Colonic mucosa (tissue), 4 donors: ENCODE measurements at places on chromosomes 1 and 21. TPM values are rescaled to one million over a fixed set of nuclear protein-coding genes. Genes with fewer than 3 reads are reported as not detected.

DNA sequence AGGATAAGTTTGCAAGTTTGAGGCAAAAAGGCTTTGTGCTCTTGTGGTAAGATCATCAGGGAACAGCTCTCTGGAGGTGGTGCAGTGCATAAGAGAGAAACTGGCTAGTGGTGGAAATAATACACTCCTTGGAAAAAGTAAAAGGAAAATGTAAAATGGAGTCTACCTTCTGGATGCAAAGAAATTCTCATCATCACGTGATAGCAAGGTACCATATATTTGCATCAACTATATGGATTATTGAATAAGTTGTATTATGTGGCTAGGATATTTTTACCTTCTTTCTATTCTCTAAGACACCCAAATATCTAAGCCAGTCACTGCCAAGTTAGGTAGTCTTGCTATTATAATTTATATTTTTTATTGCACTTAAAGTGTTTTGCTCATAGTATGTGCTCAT, 14.0 kb upstream of the LRRC7 start:
- no peak for DNase-seq

Gene RAB3B
- total RNA-seq: 3.6 TPM

DNA sequence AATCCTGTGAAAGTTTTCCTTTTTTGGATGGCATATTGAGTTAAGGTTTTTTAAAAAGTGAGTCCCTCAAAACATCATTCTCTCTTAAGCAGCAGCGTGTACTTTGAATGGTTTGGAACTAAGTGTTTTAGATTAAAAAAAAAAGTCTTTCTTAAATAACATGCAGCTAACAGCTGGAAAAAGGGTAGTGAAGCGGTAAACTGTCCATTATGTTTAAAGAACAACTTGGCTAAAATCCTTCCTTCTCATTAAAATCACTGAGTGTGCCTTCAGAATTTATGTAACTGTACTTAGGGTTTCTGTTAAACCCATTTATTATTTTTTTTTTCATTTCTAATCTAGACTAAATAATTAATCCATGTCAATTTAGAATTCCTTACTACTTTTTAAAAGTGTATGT, 254.2 kb upstream of the ADAMTS5 start:
- DNase-seq: no peak

Gene GPR157
- total RNA-seq: 15.9 TPM

DNA sequence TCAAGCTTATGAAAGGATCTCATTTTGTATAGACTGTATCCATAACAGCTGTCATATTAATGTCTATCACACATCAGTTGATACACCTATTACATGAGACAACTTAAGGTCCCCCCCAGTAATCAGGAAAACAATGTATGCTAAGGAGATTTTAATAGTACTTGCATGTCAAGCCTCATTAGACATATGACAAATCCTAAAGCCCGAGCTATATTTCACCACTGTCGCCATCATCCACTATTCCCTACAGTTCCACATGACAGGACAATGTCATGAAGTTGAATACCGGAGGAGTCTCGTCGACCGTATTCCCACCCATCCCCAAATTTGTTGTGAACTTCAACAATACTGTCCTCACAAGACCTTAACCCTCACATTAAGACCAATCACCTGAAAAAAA, 3.4 kb downstream of the HMGN1 start:
- DNase-seq: no peak

- DNase-seq: peak; percentile 58
Observed at GRCh38 chr1:158087320-158087927, 93.3 kb upstream of the CD1D start.

- DNase-seq: no peak
Observed at GRCh38 chr21:16422702-16423101, 692.9 kb downstream of the USP25 start.

Gene SLFNL1
- 0.30 TPM for total RNA-seq

GRCh38 chr1:12717301-12717838, 1.5 kb downstream of the AADACL3 start:
- DNase-seq: no peak

Gene ETV3L
- not detected for total RNA-seq

Gene DIO1
- total RNA-seq: not detected

Gene DPT
- 1.2 TPM for total RNA-seq

DNA sequence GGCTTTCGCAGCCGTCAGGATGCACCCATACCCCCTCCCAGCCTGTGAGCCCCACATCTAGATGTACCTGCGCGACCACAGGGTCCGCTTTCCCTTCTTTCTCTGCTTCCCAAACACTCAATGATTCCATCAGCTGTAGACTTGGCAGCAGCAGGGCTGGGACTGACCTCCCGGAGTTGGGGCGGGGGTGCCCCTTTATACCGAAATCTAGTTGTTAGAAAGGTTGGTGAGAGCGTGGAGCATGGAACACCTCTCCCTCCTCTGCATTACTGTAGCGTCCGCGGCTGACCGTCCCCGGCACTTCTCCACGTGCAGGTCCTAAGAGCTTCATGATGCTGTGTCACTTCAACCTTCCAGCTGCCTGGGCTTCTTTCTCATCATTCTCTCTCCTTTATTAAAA, 21.1 kb upstream of the ACTRT2 start:
- DNase-seq: no peak

DNA sequence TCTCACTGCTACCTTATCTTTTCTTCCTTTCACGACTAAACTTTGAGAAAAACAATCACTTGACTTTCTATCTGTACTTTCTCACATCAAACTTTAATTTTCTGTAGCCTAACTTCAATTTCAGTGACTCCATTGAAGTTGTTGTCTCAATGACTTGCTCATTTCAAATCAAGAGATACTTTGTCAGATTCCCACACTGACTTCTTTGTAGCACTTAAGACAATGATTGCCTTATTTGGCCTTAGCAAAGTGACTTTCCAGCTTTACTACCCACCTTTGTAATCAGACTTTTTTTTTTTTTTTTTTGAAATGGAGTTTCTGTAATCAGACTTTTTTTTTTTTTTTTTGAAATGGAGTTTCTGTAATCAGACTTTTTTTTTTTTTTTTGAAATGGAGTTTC, 37.0 kb downstream of the AGO4 start:
- DNase-seq: no peak

- DNase-seq: no peak
Observed at GRCh38 chr1:150550222-150551050, 1.2 kb downstream of the ADAMTSL4 start.

Gene ERRFI1
- total RNA-seq: 45.5 TPM

GRCh38 chr1:148315071-148315811, 163.2 kb upstream of the NBPF11 start:
- no peak for DNase-seq

GRCh38 chr1:17922833-17923232, 167.7 kb downstream of the ACTL8 start:
- DNase-seq: peak; percentile 58

Gene RGS16
- 1.6 TPM for total RNA-seq

DNA sequence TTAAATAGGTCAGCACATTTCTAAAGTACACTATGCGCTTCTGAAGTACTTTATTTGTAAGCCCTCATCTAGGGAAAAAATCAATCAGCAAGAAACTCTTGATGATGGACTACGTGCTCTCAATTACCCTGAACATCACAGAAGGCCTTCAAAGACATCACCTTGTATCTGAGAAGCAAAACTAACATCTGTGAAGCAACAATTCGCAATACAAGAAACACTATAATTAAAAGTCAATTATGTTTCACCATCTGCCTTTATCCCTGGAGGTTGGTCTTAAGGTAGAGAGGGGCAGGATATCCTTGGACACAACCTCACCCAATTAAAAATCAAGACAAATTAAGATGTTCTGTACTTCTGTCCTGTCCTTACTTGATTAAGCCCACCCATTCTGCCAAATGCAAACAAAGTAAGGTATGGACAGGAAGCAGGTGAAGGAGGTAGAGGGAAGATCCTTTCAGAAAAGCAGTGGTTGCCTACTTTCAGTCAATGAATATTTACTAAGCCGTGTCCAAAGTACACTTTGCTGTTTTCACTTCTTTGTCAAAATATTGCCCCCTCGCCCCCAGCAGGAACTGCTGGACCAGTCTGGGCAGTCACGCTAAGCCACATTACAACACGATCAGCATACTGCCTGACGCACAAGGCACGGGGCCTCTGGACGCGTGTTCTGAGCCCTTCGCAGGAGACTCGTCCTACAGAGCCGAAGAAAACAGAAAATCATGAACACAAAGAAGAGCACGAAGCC, 887 bp downstream of the SLC19A2 start:
- DNase-seq: peak; percentile 61

DNA sequence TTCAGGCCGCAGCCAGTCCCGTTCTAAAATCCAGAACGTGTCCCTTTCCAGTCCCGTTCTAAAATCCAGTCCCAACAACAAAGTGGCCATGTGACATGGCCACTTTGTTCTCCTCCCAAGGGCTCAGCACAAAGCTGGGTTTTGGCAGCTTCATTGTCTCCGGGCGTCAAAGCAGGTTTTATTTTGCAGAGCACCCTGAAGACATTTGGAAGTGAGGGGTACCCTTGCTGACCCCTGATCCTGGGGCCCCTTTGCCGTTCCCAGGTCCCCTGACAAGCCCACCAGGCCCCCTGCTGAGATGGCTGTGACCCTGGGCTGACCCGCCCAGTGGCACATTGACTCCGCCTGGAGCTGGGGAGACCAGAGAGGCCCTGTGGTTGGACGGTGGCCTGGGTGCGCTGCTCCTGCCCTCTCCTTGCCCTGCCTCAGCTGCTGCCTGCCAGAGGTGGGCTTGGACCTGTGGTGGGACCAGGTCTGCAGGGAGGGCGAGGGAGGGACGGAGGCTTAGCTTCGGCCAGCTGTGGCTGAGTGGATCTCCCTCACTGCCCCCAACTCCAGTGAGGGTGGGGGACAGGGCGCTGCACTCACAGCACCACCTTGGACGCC, 4.3 kb downstream of the PFKL start:
- DNase-seq: no peak

Gene LCE3A
- total RNA-seq: not detected

DNA sequence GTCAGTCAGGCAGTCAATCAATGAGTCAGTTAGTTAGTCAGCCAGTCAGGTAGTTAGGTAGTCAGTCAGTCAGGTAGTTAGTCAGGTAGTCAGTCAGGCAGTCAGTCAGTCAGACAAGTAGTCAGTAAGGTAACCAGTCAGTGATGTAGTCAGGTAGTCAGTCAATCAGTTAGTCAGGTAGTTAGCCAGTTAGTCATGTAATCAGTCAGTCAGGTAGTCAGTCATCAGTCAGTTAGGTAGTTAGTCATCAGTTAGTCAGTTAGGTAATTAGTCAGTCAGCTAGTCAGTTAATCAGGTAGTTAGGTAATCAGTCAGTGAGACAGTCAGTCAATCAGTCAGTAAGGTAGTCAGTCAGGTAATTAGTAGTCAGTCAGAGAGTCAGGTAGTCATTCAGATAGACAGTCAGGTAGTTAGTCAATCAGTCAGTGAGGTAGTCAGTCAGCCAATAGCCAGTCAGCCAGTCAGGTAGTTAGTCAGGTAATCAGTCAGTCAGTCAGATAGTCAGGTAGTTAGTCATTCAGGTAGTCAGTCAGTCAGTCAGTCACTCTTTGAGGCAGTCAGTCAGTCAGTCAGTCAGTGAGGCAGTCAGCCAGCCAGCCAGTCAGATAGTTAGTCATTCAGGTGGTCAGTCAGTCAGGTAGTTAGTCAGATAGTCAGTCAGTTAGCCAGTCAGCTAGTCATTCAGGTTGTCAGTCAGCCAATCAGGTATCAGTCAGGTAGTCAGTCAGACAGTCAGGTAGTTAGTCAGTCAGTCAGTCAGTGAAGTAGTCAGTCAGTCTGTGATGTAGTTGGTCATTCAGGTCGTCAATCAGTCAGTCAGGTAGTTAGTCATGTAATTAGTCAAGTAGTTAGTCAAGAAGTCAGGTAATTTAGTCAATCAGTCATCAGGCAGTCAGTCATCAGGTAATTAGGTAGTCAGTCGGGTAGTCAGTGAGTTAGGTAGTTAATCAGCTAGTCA, 15.3 kb downstream of the KRTAP10-1 start:
- no peak for DNase-seq

Gene ZNF692
- 20.9 TPM for total RNA-seq

DNA sequence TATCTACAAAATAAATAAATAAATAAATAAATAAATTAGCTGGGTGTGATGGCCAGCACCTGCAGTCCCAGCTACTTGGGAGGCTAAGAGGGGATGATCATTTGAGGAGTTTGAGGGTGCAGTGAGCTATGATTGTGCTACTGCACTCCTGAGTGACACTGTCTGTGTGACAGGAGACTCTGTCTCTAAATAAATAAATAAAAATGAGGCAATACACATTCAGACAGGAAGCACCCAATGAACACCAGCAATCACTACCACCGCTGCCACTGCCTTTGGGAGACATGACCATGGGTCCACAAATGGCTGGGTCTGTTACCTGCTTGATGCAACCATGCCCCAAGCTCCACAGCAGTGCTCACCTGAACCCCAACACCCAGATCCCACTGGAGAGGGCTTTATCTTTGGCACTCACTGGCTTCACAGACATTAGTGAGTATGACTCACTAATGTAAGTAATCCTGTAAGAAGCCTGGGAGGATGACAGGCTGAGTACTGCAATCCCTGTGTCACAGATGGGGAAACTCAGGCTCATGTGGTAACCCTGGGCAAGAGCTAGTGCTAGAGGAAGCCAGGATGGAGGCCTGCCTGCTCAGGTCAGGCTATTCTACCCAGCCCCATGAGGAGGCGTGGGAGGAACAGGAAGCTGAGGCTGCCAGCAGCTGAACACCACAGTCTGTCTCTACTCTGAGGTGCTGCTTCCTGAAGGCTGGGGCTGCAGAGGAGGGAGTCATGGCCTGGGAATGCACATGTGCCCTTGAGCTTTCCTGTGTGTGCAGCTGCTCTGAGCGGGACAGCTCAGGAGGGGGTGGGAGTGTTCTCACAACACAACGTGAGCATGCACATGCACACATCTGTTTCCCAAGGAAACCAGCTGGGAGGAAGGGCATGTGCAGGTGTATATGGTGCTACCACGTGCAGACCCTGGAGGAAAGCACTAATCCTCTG, 43.0 kb downstream of the SLC9A1 start:
- DNase-seq: peak; percentile 77

Gene ENTREP3
- 34.2 TPM for total RNA-seq

Gene MATN1
- not detected for total RNA-seq

DNA sequence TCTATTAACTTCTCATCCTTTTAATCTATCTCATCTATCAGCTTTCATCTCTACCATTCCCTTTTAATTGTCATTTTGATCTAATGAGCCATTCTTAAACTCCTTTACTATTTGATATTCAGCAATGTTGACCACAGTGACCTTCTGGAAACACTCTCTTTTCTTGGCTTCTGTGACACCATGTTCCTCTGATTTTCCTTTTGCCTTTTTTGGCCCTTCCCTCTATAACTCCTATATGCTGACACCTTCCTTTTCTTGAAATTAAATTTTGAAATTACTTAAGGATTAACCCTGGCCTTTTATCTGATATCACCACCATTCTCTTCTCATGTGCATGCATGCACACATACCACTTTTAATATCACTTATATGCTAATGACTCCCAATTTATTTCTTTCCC, 41.2 kb upstream of the SAMSN1 start:
- no peak for DNase-seq

- peak; percentile 84 for DNase-seq
Observed at GRCh38 chr1:63674238-63674864, 81.1 kb downstream of the PGM1 start.

Gene TMEM82
- 17.0 TPM for total RNA-seq
